Left kidney (tissue), 8 donors: ENCODE measurements at places on chromosomes 11 and 22. TPM values are rescaled to one million over a fixed set of nuclear protein-coding genes. Genes with fewer than 3 reads are reported as not detected.

Gene PRR33
- polyA plus RNA-seq = 0.08 TPM

DNA sequence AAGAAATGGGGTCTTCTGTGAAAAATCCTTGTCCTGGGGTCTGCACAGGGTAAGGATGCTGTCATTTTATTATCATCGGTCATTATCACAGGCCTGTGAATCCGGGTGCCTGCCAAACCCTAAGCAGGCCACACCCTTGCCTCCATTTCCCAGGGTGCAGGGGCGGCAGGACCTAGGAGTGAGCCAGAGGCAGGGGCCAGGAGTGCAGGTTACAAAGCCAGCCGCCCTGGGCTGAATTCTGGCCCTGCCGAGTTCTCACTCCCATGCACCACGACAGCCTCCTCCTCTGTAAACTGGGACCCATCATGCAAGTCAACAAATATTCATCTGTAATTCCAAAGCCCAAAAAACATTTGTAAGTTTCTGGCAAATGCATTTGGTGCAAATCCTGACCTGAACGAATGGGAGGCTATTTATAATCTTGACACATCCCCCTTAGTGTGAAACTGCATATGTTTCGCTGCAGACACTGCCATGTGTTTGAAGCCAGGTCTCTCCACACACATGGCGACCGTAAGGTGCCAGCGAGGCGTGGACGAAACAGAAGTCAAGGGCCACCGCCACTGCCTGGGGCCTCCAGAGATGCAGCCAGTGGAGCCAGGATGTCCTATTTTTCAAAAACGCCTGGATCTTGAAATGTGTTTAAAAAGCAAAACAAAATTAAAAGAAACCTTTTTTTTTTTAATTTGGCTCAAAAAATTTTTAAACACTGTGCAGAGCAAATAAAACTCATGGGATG is 6.7 kb downstream of the CD5 start:
- no peak for DNase-seq

DNA sequence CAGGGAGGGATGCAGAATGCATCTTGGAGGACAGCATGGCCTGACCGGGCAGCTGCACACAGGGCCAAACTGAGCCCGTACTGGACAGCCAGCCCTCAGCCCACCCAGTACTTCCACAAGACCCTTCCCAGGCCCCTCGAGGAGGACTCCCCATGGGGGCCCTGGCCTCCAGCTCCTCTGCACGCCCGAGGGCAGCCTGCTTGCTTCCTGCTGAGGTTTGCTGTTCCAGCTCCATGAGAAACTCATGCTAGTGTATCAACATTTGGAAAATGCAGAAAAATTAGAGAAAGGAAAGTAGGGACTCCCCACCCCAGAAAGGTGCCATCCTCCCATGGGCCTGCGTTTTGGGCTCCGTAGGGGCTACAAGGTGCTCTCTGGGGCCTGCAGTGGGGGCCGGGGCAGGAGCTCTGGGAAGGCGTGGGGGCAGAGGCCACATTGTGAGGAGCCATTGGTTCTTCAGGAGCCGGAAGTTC is 21.3 kb upstream of the CCDC188 start:
- DNase-seq = no peak

Gene CD248
- polyA plus RNA-seq = 52.2 TPM

Gene GNG3
- 2.5 TPM for polyA plus RNA-seq

GRCh38 chr22:34834059-34834458 is 231.9 kb upstream of the ISX start:
- DNase-seq = no peak

Gene NXPE1
- polyA plus RNA-seq = 0.10 TPM

Gene HEPN1
- polyA plus RNA-seq = 1.7 TPM

Gene MIF
- 119 TPM for polyA plus RNA-seq

DNA sequence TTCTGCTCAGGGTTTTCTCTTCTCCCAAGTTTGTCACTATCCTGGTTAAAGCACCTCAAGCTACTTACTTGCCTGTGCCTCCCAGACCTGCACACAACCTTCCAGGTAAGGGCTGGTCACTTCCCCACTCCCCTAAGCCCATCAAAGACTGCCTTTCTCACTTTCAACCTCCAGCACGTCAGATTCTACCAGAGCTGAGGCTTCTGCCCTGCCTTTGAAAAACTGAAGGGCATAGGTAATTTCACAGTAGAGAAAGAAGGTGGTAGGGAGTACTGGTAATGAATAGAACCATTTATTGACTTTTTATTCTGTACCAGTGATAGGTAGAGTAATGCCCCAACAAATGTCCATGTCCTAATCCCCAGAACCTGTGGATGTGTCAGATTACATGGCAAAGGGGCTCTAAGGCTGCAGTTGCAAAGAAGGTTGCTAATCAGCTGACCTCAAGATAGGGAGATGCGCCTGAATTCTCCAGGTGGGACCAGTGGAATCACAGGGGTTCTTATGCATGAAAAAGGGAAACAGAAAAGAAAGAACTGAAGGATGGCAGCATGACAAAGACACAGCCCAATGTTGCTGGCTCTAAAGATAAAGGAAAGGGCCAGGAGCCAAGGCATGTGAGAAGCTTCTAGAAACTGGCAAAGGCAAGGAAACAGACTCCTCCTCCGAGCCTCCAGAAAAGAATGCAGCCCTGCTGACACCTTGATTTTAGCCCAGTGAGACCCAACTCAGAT is 89.0 kb downstream of the SLC1A2 start:
- DNase-seq = no peak

GRCh38 chr11:17605651-17606122 is 58.6 kb downstream of the OTOG start:
- DNase-seq = no peak

GRCh38 chr22:42320443-42321416 is 50.3 kb upstream of the TCF20 start:
- DNase-seq = no peak

Gene BARX2
- 1.0 TPM for polyA plus RNA-seq

Gene OR5M10
- polyA plus RNA-seq = not detected

DNA sequence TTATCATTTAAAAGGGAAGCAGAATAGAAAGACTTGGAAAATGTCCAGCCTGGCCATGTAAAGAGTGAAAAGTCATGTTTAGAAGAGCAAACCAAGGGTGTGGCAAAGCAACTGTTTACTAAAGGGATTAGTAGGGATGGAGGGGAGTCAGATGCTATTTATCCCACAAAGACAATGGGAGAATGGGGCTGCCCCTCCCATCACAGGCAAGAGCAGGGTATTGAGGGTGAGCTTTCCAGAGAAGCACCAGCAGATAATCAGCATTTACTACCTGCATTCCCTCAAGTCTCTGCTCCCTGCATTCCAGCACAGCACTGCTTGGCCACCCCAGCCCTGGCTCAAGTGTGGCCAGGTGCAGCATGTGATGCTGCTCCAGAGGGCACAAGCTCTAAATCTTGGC is 18.5 kb upstream of the QSER1 start:
- DNase-seq = no peak

GRCh38 chr11:27842290-27842689 is 142.0 kb upstream of the BDNF start:
- no peak for DNase-seq

GRCh38 chr11:35723913-35724312 is 61.3 kb downstream of the TRIM44 start:
- DNase-seq = no peak

DNA sequence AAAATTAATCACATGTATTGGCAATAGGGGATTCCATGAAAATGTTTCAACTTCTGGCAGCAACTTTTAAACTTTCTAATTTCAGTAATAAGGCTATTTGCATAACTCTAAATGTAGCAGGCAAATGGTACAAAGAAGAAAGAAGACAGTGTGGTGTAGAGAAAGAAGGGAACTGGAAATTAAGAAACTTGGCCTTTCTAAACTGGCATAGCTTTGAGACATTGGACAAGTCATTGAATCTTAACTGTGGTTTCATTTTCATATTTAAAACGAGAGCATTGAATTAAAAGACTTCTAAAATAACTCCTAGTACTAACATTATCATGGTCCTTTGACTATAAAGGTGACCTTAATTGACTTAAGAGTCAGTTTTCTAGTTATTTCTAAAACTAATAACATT is 125.0 kb downstream of the UVRAG start:
- no peak for DNase-seq

DNA sequence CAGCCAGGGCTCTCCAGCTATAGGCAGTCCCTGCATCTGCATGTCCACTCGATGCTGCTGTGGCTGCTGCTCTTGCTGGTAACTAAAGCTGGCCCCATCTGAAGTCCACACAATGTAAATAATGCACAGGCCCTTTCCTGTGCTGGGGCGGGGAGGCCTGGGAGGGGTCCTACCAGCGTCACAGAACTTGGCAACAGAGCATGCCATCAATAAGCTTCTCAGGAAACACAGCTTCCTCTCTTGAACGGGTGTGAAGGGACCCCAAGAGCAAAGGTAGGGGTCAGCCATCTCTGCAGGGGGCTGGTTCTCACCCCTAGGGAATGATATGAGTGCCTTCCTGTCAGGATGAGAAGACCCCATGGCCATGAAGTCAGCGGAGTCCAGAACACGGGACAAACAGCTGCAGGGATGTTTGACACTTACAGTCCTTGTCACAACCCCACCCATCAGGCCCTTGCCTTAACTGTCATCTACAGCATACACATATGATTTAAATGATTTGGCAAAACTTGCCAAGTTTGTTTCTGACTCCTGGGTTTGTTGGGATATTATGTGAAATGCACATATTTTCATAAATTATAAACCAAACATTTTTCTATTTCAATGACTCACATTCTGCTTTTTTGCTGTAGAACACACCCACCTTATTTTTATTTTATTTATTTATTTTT is 39.1 kb upstream of the LYVE1 start:
- no peak for DNase-seq
